ENCODE measurements at places on chromosomes 2 and 18. TPM values are rescaled to one million over a fixed set of nuclear protein-coding genes. Genes with fewer than 3 reads are reported as not detected.

GRCh38 chr18:6088432-6088831 is 193.1 kb upstream of the TMEM200C start:
- DNase-seq: no peak

The REEP1 gene
- polyA plus RNA-seq: 1.5 TPM

GRCh38 chr2:148876202-148876594 is 1.2 kb downstream of the KIF5C start:
- peak; percentile 81 for DNase-seq

The TEKT4 gene
- not detected for polyA plus RNA-seq

GRCh38 chr18:26618135-26618534 is 69.8 kb upstream of the KCTD1 start:
- no peak for DNase-seq

DNA sequence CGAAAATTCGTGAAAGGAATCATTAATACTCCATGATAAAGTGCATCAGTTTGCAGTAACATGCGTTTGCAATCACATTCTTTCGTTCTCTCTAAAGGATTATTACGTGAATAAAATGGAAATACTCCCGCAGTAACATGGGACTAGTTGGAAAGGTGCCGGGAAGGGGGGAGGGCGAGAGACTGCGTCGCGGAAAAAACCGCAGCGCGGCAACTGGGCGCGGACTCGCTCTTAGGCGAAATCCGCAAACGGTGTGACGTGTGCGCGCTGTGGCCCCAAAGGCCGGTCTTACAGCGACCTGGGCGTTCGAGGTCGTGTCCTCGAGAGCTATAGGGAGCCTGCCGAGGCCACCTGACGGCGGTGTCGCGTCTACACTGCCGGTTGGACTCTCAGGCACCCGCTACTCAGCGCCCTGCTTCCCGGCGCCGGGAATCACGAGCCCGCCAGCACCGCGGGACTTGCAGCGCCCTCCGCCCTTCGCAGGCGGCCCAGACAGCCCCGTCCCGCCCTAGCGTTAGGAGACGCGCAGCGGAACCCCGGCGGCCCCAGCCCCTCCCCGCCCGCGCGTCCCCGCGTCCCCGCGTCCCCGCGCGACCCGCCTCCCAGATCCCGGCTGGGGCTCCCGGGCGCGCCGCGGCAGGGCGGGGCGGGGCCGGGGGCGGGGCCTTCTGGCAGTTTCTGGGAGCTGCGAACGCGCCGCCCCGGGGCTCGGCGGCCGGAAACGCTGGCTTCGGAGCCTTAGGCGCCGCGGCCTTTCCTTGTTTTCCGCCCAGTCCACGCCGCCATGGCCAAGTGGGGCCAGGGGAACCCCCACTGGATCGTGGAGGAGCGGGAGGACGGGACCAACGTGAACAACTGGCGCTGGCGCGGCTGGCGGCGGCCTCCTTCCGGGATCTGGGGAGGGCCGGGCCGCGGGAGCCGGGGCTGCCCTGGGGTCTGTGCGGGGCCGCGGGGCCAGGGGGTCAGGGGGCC is 15.1 kb downstream of the C2orf74 start:
- peak; percentile 99 for DNase-seq

GRCh38 chr2:192357217-192357616 is 162.5 kb upstream of the TMEFF2 start:
- no peak for DNase-seq

DNA sequence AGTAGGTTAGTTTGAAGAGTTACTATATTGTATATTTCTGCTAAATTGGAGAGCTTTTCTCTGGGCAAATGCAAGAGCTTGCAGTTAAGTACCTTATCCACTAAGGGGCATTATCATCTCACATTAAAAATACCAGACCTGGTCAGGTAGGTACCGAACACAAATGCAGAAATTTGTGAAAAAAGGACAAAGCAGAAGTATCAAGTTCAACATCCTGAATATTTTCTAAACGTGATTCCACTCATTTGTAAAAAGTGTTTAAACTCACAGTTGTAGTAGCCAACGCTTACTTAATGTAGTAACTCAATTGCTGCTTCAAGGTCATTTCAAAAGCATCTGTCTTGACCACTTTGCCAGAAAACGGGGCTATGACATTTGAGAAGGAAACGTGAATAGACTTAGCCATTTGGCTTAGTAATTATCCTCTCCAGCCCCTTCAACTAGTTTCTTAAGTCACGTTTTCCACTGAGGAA is 52.1 kb downstream of the CYRIA start:
- DNase-seq: no peak

GRCh38 chr2:214995926-214996670 is 142.3 kb downstream of the ABCA12 start:
- no peak for DNase-seq

The ITPRIPL1 gene
- polyA plus RNA-seq: 1.4 TPM

DNA sequence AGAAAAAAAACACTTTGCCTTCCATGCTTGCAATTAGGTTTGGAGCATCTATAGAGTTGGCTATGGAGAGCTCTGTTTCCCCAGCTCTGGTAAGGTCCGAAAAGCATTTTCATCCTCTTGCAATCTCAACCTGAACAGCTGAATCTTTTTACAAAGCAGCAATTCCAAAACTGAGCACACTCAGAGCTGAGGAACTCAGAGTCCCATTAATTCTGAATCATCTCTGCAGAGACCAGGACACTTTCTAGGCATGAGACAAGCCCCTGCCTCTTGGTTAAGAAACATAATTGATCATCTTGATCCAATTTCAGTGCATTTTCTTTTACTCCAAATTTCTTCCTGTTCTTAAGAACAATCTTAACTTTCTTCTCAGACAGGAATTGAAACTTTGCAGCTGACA is 4.2 kb downstream of the CNGA3 start:
- no peak for DNase-seq

The COBLL1 gene
- 13.5 TPM for polyA plus RNA-seq

DNA sequence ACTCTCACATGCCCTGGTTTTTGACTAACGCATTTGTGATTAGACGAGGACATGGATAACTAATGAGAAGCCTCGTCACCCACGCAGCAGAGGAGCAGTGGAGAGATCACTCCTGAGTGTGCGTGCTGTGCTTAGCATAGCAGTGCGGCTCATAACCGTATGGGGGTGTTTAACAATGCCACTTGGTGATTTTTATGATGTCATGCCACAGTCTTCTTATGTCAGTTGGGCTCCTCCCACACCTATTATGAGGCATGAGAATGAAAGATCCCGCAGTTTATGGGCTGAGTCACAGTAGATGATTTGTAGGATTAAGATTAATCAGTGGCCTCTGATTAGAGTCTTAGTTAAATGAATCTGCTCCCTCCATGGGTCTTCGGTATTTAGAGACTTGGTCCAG is 2.5 kb upstream of the SMIM21 start:
- no peak for DNase-seq

DNA sequence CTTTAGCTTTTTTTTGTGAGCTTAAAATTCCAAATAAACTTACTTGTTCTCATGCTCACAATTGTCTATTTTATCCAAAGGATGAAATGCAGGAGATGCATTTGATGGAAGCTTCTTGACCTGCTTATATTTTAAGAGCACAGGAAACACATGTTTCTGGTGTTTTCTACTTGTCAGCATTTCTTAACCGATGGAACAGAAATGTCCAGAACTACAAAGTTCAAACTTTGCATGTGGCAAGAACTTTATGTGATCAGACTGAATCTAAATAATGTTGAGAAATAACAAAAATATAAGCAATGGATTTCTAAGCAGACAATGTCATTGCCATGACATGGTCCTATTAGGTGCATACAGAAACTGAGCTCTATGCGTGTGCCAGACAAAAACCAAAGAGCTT is 9.9 kb upstream of the CTLA4 start:
- DNase-seq: no peak

The FLACC1 gene
- 0.50 TPM for polyA plus RNA-seq

GRCh38 chr2:202700075-202700901 is 65.5 kb downstream of the FAM117B start:
- DNase-seq: no peak

GRCh38 chr2:240651185-240651584 is 25.9 kb downstream of the GPR35 start:
- no peak for DNase-seq

DNA sequence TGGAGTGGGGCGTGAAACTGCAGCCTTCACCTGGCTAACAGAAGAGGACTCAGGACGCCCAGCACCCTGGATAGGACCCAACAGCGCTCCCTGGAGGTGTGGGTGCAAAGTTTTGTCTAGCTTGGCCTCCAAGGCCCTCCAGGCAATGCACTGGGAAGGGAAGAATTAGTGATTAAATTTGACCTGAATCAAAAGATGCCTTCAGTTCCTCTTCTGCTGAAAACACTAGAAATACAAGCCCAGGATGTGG is 779 bp upstream of the TRIB2 start:
- peak; percentile 93 for DNase-seq

- DNase-seq: peak; percentile 66
These were observed 7.7 kb downstream of the GBX2 start for GRCh38 chr2:236160366-236161081.
